ENCODE measurements at places on chromosomes 16 and 17.

GRCh38 chr16:68985268-68985667, 120.2 kb upstream of the HAS3 start:
- DNase-seq: no peak

GRCh38 chr16:86990451-86990850, 326.7 kb downstream of the C16orf95 start:
- no peak for DNase-seq

DNA sequence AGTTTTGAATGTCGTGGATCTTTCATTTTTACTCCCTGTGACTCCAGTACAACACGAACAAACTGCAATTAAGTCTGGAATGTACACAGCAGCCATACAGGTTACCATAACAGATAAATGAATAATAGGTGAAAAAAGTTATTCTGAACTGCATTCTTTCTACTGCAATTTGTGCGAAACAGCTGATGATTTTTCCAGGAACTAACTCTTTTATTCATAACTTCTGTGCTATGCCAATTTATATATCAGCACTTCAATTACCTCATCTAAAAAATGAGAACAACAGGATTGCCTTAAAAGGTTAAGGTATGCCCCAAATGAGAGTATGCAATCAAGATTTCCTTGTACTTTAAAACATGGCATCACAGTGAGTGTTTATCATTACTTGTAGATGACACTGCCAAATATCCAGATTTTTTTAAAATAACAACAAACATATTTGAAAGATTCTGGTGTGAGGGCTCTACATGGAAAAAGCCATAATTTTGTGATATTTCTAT, 238.9 kb downstream of the CDH8 start:
- no peak for DNase-seq

- DNase-seq: no peak
Observed at GRCh38 chr17:47720754-47721533, 12.1 kb upstream of the TBX21 start.

DNA sequence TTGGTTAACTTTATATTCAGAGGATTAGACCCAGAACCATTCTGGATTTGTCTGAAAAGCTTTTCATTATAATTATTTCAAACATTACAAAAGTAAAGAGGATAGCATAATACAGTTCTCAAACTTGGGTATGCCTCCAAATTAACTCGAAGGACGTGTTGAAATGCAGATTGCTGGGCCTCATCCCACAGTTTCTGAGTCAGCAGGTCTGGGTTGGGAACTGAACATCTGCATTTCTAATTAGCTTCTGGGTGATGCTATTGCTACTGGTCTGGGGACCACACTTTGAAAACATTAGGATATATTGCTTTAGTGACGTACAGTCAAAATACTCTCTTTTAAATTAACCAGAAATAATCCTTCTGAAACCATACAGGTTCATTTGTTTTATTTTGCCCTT, 10.0 kb downstream of the TPPP3 start:
- no peak for DNase-seq

DNA sequence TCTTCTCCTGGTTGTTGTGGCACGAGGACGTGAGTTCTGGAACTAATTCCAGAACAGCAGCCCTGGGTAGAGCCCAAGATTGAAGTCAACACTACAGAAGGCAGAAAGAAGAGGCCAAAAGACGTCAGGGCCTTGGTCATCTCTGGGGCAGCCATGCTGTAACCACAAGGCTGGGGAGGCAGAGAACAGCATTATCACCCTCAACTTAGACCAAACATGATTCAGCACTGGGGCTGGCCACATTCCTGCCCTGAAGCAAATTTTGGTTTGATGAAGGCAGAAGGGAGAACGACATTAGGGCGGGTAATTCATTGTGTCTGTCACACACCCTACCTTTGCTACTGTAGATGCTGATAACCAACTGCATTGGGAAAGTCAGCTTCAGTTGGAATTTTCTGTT, 9.7 kb upstream of the ALOX15B start:
- DNase-seq: no peak

GRCh38 chr17:73453090-73453489, 141.3 kb upstream of the CDC42EP4 start:
- no peak for DNase-seq

DNA sequence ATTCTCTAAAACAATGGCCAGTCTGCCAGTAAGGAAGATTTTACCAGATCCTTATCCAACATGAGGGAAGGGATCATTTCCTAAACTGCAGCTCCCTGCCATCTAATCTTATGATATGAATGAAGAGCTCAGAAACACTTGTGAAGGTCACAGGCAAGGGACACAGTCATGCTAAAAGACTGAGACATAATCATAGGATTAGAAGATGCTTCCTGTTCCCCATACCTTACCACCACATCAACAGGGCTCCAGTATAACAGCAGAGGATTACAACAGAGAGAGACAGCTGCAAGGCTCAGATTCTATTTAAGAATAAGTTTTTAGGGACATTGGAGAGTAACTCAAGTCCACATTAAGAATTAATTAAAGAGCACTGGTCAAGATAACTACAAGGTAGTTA, 93.3 kb downstream of the BRIP1 start:
- DNase-seq: no peak

GRCh38 chr17:28982131-28982793, 23.6 kb downstream of the SEZ6 start:
- DNase-seq: no peak

DNA sequence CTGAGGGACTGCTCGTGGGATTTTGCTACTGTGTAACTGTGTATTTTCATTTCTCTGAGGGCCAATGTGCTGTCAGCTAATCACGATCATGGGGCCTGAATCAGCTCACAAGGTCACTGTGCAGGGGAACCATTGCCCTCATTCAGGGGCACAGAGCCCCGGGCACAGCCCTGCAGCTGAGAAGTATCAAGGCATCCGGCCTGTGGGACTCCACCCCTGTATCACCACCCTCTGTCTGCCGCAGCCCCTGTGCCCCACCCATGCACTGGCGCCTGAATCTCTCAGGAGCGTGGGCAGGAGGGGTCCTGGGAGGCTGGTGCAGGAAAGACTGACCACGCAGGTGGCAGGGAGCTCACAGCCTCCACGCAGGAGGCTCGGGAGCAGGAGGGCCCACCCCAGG, 43.4 kb upstream of the RASD1 start:
- no peak for DNase-seq

Measured in cortex of kidney (tissue), 1 donor.